GDM1 (cell line): ENCODE measurements at places on chromosomes 6 and 20.

GRCh38 chr20:37703035-37703845 is 9.4 kb downstream of the CTNNBL1 start:
- no peak for DNase-seq

GRCh38 chr6:13474787-13475186 is 12.6 kb downstream of the GFOD1 start:
- no peak for DNase-seq

DNA sequence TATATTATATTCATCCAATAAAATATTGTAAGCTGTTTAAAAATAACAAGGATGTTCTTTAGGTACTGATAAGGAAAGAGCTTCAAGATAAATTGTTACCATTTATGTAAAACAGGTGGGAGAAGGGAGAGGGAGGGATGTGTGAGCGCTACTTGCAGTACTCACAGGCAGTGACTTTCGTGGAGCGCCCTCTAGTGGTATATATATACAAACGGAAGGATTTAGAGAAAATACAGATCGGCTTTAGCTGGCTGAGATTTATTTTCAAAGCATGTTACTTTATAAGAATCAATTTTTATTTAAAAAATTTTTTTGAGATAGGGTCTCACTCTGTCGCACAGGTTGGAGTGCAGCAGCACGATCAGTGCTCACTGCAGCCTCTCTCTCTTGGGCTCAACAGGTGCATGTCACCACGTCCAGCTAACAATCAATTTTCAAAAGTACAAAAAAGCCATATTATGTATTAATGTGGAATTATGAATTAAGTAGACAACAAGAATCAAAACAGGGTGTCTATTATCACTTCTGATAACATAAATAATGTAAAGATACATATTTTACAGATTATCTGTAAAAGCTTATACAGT is 3.3 kb upstream of the MOG start:
- peak; percentile 17 for DNase-seq

DNA sequence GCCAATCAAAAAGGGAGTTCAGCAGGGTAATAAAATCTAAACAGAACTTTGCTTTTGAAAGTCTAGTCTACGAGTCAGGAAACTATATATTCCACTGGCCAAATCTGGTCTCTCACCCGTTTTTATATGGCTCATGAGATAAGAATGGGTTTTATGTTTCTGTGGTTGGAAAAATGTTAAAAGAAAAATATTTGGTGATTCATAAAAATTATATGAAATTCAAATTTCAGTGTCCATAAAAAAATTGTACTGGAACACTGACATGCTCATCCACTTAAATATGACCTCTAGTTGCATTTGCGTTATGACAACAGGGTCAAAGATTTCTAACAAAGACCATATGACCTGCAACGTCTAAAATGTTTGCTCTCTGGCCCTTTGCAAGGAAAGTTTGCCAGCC is 22.3 kb upstream of the LAMP5 start:
- no peak for DNase-seq

DNA sequence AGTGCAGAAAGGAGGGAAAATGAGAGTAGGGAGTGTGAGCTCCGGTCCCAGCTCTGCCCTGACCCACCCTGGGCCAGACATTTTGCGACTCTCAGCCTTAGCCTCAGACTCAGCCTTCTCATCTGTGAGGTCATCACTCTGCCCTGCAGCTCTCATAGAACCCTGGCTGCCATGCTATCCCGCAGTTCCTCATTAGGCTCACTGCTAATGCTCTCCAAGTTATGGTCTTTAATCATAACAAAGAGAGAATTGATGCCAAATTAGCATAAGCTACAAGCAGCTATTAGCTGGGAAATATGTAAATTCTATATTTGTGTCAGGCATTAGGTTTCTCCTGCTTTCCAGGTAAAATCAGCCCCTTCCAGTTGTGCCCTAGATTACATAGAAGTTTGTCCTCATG is 46.5 kb upstream of the MLN start:
- no peak for DNase-seq

DNA sequence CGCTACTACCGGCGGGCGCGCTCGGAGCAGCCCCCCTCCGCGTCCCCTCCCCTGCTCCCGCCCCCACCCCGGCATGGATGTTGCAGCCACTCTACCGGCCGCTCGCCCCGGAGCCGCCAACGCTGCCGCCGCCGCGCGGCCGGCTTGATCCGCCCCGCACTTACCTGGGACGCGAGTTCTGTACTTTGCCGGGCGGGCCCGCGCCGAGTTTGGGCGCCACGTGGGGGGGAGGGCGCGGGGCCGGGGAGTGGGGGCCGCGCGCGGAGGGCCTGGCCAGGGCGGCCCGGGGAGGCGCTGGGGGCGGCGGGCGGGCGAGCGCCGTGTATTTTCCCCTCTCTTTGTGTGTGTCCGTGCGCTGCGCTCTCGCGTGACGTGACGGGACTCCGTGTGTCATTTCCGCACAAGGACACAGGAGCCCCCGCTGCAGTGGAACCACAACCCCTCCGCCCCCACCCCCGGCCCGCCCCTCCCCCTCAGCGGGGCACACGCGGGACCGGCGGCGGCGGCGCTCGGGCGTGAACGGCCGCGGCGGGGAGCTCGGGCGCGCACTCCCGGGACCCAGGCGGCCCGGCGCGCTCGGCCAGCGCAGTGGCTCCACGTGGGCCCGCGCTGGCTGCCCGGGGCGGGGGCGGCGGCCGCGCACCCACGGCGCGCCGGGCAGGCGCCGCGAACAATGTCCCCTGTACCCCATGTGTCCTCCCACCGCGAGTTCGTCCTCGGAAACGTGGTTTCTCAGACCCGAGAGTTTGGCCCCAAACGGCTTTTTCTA is at the start of gene BEND3:
BEND3 (minus strand) TSS at position 590 of the 769 bp plus-strand sequence. CDS start 16,230 bp downstream, outside the sequence.
- DNase-seq = no peak

DNA sequence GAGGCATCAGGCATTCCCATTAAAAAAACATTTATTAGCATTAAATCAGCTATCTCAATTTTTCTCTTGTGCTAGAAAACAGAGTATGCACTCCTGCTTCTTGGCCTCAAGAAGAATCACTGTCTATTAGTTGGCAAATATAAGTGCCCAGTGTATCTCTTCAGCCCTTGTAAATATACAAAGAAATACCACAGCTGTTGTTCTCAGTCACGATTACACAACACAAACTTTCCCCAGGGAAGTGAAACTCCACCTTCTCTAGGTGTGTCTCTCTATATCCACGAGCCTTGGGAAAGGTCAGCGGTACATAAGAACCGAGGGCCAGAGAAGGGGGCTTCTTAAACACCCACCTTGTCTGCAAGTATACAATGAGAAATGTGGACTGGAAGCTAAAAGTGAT is 194.7 kb downstream of the PKHD1 start:
- DNase-seq = no peak

DNA sequence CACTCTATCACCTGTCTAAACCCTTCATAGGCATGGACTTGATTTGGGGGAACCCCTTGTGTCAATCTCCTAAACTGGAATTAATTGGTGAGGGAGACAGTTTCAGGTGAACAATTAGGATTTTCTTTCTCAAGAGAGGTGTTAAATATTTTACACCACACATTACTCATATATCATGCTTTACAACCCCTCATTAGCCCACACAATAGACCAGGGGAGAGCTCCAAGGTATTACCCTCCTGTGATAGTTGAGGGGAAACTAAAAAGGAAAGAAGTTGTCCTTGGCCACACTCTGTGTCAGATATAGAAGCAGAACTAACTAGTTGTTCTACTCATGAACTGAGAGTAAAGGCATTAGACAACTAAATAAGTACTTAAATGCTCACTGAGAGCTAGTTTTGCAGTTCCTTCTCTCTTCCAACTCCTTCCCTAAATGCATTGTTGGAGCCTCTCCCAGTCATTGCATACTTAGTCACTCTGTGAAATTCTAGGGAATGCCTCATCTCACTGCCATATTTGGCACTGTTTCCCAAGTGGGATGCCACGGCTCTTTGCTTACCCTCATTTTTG is 183.7 kb upstream of the CEP162 start:
- no peak for DNase-seq

DNA sequence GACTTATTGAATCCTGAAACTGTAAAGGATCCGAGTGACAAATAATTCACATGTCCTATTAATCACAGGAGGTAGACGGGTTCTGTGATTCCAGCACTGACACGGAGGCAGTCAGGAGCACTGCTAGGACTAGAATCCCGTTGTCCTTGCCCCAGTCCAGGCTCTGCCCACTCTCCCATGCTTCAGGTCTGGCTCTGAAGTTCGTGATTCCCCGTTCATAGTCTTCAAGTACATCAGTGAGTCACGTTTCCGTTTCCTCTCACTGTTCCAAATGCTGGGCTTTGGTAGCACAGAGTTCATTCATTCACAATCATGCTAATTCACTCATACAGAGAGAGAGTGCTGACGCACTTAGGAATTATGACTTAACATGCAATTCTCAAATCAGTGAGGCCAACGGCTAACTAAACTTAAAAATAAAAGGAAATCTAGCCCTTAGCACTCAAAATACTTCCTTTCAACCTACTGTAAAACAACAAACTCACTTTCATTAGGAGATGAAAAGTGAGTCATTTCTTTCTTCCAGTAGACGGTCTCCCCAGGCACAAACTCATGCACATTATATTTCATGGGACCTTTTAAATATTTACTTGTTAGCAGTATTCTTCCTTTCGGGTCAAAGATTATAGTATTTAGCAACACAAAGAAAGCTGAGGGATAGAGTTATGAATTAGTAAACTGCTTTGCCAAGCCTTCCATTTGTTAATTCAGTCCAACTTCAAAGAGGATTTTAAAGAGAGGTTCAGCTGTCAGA is 94.0 kb upstream of the NHSL1 start:
- peak; percentile 49 for DNase-seq

DNA sequence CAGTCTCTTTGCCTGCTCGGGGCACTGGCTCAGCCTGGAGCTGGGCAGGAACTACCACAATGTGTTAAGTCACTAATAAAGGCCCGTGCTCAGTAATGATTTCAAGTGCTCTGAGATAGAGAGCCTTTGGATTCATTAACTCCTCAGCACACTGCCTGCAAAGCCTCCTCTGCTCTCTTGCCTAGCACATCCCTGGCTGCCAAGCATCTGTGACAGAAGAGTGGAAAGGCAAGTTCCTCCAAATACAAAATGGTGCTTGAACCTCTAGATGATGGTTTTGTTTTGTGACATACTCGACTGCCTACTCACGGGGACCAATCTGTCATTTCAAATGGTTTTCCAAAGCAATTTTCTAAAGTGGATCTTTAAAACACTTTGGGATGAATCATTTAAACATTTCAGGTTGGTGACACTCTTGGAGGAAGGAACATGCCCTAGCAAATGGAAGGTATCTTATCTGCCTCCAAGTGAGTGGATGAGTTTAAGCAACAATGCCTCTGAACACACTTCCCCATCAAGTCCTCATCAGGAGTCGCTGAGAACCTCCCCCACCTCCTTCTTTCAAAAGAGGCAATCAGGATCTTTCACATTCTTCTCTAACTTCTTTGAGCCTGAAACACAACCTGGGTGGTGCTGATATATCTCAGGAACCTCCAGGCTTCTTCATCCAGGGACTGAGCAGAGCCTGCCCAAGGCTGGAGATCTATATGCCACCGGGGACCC is 35.8 kb downstream of the METTL24 start:
- peak; percentile 54 for DNase-seq

DNA sequence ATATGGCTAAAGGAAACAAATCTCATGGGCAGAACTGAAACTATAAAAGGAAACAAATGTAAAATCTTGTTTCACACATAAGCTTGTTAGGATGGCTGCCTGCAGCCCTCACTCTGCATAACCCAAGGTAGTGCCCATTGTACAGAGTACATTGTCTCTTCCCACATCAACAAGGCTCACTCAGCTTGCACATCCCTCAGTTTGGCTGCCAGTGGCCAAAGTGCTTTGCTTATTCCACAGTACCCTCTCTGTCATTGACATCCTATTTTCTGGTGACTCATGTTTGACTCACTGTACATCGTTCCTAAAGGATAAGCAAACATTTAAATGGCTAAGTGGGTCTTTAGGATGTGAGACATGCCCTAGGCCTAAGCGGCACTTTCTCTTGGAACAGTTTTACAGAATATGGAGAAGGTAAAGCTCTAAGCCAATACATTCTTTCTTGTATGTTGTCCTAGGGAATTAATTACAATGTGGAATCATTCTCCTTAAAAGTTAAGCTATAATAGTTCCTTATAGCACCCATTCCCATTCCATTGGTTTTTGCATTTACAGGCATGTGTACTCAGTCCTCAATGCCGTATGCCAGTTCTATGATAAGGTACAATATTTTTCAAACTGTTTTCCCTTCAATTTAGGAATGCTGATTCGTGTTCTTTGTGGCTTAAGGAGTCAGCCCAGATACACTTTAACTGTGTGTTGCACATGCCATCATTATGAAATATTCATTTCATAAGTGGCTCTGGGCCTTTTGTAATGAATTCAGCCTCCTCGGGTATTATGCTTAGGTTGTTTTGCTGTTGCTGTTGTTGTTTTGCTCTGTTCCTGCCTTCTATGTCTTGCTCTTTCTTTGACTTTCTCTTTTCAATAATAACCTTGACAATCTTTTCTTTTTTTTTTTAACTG is 5.5 kb downstream of the ANKEF1 start:
- DNase-seq = no peak

DNA sequence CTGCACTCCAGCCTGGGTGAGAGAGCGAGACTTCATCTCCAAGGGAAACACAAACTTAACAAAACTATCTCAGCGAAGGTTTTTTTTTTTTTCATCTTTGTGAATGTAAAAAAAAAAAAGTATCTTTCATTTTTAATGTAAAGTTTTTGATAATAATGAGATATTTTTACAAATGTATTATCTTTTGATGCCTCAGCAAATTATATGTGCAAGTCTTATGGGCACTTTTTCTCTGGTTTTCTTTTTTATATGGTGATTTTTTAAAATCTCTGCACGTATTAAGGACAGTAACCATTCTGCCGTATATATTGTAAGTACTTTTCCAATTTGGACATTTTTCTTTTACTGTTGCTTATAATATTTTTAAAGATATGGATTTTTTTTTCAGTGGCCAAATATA is 76.8 kb downstream of the MAFB start:
- no peak for DNase-seq

DNA sequence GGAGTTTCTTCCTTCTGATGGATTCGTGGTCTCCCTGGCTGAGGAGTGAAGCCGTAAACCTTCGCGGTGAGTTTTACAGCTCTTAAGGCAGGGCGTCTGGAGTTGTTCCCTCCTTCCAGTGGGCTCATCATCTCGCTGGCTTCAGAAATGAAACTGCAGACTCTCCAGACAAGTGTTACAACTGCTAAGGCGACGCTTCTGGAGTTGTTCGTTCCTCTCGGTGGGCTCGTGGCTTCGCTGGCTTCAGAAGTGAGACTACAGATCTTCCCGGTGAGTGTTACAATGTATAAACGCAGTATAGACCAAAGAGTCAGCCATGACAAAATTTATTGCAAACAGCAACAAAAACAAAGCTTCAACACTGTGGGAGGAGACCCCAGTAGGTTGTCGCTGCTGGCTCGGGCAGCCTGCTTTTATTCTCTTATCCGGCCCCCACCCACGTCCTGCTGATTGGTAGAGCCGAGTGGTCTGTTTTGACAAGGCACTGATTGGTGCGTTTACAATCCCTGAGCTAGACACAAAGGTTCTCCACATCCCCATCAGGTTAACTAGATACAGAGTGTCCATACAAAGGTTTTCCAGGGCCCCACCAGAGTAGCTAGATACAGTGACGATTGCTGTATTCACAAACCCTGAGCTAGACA is 113.2 kb downstream of the GPX5 start:
- DNase-seq = no peak
